Upper lobe of right lung (tissue), 1 donor: ENCODE measurements at places on chromosomes 6 and 20.

- DNase-seq: no peak
These were observed 40.2 kb downstream of the PPP1R3G start for GRCh38 chr6:5125152-5126006.

- no peak for DNase-seq
These were observed 110.2 kb upstream of the RPS6KA2 start for GRCh38 chr6:166737261-166737660.

GRCh38 chr20:22507240-22507961 lies 77.0 kb downstream of the FOXA2 start:
- DNase-seq: no peak

- no peak for DNase-seq
These were observed 279.1 kb downstream of the PRL start for GRCh38 chr6:22017766-22018165.

- DNase-seq: no peak
These were observed 142.1 kb downstream of the MYB start for GRCh38 chr6:135323202-135323668.

GRCh38 chr6:87070741-87071140 lies 24.2 kb downstream of the CGA start:
- DNase-seq: no peak

- DNase-seq: no peak
These were observed 7.2 kb downstream of the BTBD9 start for GRCh38 chr6:38632490-38632889.

- no peak for DNase-seq
These were observed 26.2 kb downstream of the MYO6 start for GRCh38 chr6:75775219-75775618.
